ENCODE measurements at places on chromosomes 16 and 17.

DNA sequence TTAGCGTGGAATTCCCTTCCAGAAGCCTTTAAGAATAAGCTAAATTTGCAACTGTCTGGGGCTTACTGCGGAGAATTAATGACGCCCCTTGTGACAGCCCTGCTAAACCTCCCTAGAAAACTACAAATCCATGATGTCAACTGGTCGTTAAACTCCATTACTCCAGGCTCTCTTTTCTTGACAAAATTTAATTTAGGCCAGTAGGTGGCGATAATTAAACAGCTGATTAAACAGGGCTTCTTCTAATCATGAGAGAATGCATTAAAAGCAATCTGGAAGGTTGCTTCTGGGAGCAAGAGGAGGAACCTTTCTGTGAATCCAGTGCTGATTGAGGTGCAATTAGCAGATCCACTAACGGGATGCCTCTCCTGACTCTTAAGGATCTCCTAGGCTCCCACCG, 8.1 kb upstream of the NLRP1 start:
- DNase-seq = no peak

DNA sequence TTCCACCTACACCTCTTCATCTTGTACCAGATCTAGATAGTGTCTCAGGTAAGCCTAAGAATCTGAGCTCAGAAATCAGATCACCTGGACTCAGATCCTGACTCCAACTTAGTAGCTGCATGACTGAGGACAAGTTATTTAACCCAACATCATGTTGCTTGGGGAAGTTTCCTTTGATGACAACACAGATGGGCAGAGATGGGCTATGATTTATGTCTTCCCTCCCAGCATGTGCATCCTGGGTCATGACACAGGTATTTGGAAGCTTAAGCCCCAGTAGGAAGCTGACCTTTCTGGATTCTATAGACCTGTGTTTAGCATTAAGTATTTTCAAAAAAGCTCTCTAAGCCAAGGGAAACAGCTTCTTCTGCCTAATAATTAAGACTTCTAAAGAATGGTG, 12.4 kb upstream of the HEATR6 start:
- DNase-seq = no peak

GRCh38 chr16:23131931-23132621, 17.2 kb downstream of the USP31 start:
- no peak for DNase-seq

DNA sequence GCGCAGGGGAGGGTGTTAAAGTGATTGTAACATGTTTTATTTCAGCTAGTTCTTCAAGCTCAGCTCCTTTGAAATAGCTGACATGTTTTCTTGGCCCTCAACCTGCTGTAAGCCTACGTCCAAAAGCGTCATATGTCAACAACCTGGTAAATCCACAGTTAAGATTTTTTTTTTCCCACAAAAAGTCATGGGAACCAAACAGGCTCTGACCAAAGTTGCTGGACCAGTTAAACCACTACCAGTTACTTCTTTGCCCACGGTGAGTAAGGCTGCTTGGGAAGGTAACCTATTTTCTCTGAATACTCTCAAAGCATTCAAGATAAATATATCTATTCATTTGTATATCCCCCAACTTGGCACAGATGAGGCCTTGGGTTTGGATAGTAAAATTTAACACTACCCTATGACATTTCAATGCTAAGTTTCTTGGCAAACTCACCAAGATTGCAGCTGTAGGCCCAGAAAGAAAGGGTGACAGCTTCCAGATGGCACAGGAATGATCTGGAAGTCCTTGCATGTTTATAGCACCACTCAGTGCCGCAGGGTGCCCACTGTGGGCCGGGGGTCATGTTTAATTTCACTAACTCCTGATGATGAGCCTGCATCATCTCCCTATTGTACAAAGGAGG, 166.2 kb downstream of the XYLT1 start:
- DNase-seq = no peak

- no peak for DNase-seq
These were observed 5.0 kb downstream of the YBX2 start for GRCh38 chr17:7289256-7290032.

- DNase-seq = no peak
These were observed 24.4 kb upstream of the PHKG2 start for GRCh38 chr16:30723725-30724355.

DNA sequence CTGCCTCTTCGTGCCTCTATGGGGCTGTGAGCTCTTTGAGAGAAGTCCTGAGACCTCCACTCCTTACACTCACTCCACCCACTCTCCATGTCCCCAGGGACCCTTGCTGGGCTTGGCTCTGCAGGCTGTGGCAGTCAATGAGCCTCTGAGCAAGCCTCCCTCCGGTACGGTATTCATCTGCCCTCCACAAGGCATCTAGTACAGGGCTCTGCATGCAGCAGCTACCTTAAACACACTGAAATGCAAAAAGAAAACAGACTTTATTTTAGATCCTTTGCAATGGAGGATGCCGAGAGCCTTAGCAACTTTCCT, 38.9 kb upstream of the SMPD3 start:
- no peak for DNase-seq

- no peak for DNase-seq
These were observed 15.2 kb upstream of the LITAF start for GRCh38 chr16:11601911-11602310.

DNA sequence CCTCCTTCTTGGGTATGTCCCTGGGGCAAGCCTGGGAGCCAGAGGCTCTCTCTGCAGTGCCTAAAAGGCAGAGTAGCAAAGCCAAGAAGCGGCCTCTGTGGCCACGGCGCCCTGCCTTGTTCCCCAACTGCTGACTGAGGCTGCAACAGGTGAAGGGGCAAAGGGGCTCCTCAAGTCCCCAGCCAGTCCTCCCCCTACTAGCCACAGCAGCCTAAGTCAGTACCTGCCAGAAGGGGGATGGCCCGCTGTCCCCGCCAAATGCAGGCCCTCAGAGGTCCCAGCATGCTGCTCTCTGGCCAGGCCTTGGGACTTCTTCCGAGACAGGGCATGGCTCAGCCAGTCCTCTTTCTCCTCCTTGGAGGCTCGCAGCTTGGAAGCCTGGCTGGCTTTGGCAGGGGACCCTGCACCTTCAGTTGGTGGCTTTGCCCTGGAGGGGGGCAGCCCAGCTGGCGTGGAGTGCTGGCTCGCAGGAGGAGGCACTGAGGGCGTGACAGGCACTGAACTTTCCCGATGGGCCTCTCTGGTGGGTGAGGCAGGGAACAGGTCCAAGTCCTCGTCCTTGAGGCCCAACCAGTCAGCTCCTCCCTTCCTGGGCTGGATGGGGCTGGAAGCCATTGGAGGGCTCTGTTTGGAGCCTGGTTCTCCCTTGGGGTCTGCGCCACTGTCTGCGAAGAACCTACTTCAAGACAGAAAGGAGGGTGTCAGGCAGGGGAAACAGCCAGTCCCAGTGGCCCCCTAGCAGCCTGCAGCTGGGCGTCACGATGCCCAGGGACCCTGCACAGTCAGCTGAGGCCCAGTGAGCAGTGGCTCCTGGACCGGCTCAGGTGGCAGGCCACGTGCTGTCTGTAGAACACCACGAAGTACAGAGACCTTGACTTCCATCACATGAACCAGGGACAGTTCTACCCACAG, 17.6 kb downstream of the FBF1 start:
- no peak for DNase-seq

DNA sequence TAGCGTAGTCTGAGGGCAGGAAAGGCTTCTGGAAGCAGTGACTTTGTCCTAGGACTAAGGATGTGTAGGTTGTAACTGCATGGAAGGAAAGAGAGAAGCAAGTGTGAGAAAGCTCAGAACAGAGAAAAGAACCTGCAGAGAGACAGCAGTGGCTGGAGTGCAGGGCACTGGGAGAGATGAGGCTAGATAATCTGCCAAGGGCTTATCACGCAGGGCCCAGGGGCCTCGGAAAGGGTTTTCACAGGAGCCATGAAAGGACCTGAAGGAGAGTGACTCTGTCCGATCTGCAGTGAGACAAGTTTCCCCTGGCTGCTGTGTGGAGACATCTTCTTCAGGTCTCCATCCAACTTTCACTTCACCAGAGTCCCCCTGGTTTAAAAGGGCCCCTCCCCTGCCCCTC, 7.1 kb upstream of the SRCAP start:
- no peak for DNase-seq

- no peak for DNase-seq
These were observed 6.5 kb upstream of the KLHL36 start for GRCh38 chr16:84641643-84642358.

DNA sequence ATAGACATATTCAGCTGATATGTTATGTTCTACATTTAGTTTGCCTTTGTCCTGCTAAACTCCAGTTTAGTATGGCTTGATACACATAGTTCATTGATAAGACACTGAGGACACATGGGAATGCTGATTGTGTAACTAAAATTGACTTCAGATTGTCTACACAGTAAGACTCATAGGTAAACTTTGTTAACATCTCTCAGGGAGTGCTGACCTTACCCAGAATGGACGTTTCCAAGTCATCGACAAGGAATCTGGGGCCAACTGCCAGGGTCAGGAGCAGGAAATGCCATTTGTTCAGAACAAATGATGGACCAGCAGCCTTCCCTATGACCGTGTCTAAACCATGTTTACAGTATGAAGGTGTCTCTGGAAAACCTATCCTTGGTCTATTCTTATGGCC, 58.7 kb downstream of the DYNLRB2 start:
- no peak for DNase-seq

DNA sequence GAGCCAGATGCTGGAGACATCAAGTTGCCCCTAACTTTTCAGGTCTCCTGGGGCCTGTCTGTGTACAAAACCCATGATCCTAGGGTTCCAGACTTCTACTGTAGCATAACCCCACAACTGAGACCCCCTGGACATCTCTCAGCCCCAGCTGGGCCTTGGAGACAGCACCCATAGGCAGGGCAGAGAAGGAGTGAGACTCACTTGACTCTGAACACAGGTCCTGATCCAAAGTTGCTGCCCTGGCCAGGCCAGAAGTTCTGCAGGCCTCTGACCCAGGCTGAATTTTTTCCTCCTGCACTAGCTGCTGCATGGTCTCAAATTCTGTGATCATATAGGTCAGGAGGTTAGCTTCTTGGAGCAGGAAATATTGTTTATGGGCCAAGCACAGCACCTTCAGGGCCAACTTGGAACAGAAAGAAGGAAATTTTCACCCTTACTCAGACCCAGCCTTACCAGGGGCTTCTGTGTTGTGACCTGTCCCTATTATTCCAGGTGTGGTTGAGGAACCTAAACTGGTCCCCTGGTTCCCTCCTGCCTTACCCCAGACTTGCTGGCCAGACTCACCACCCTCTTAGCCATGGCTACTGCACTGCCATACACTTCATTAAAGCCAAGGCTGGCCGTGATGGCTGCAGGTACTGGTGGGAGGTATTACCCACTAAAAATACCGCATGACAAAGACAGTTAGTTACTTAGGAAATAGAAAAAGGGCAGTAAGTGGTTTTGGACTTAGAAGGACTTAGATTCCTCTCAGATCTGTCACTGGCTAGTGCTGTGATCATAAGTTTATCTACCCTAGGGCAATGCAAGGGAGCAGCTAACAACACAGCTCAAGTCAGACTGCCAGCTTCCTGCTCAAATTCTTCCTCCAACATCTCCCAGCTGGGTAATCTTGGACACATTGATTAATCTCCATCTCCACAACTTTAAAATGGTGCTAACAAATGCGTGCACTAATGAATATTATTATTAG, 2180.1 kb downstream of the TP53TG3F start:
- no peak for DNase-seq

GRCh38 chr17:48804936-48805411, 12.1 kb downstream of the TTLL6 start:
- DNase-seq = peak; percentile 34

GRCh38 chr17:19457830-19458271, 46.8 kb downstream of the RNF112 start:
- no peak for DNase-seq

DNA sequence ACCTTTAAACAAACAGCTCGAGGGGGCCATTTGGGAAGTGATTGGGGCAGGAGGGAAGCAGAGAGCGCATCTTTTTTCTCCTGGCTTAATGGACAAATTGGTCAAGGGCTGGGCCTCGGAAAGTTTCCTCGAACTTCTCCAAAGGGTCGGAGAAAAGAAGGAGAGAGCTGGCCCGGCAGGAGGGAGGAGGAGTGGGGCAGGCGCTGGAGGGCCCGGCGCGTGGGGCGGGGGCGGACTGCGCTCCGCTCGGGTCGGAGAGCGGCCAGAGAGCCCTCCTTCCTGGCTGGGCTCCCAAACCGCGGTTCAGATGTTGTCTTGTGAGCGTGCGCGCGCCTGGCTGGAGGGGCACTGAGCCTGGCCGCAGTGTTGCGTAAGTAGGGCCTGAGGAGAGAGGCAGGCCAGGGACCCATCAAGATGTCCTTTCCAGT, 1.2 kb downstream of the MMP2 start:
- DNase-seq = no peak

- DNase-seq = no peak
These were observed 23.9 kb upstream of the KLHDC4 start for GRCh38 chr16:87789437-87790291.

GRCh38 chr17:81961087-81961511, at the start of gene NOTUM:
Gene NOTUM (minus strand): TSS chr17:81961187. CDS start chr17:81960909, 278 bp downstream.
- DNase-seq = no peak

GRCh38 chr16:24139282-24139681, 116.9 kb upstream of the CACNG3 start:
- no peak for DNase-seq

DNA sequence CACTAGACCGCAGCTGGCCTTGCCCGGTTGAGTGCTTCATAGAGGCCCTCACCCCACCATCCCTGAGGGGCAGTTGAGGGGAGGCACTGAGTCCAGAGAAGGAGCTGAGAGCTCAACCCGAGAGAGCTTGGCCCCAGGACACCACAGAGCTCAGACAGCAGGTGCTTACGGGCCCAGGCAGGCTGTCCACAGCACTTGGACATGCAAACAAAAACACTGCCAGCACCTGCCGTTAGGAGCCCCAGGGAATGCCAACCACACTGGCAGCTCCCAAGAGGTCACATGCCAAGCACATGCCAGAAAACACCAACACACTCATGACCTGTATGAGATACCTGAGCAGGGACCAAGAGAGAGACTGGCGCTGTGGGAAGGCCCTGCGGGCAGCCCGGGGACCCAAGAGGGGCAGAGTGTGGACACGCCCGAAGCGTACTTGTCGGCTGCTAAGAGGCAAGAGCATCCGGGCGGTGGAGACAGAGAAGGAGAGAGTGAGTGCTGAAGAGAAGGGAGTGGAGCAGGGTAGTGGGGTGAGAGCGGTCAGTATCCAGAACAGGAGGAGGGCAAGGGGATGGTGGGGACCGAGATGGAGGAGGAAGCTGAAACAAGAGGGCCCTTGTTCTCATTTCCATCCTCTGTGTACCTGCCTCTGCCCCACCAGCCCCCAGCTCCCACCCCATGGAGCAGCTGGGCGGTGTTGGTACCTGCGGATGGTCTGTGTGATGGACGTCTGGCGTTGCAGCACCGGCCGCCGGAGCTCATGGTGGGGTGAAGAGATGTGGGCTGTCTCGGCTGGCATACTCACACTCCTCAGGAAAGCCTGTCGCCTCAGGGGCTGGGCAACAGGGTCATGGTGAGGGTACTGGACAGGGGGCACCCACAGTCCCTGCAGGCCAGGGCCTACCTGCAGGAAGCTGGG, 8.2 kb downstream of the RHBDF1 start:
- no peak for DNase-seq
